Pons (tissue), 1 donor: ENCODE measurements at places on chromosomes 3 and 15.

- peak; percentile 9 for DNase-seq
Measured at GRCh38 chr15:60660290-60661051, 181.5 kb upstream of the ICE2 start.

GRCh38 chr3:114809668-114810413 is 337.2 kb downstream of the ZBTB20 start:
- DNase-seq: no peak

GRCh38 chr3:124273651-124274050 is 281.7 kb upstream of the ROPN1 start:
- DNase-seq: no peak

DNA sequence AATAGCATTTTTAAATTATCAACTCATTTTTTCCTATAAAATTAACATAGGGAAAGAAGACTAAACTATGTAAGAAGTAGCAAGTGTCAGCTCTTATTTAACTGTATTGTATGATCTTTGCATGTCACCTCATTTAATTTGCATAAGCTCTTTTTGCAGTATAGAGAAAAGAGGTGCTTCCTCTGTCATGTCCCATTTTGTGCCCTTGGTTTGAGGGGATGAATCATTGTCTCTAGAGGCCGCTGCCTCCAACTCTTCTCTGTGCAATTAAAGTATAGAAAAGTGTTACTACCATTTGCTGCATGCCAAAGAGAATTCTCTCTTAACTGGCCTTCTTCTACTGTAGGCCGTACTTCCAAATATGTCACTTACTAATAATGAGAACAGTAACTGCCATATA is 93.4 kb downstream of the LRRC28 start:
- DNase-seq: no peak

- DNase-seq: peak; percentile 69
Measured at GRCh38 chr15:79849789-79850188, 47.0 kb downstream of the MTHFS start.

DNA sequence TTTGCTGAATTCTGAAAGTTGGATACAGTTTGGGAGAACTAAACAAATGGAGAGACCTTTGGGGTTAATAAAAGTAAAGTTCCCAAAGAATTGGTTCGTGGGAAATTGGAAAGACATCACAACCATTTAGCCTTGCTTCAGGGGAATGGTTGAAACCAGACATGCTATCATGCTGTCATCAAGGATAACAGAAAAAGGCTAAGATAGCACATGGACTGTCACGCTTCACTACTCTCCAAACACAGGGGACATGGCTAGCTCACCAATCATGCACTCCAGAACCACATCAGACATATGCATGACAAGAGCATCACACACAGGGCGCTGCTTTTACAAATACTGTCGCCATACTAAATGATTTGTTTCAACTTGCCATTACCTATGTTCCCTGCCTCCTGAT is 671.7 kb upstream of the ROBO1 start:
- no peak for DNase-seq

DNA sequence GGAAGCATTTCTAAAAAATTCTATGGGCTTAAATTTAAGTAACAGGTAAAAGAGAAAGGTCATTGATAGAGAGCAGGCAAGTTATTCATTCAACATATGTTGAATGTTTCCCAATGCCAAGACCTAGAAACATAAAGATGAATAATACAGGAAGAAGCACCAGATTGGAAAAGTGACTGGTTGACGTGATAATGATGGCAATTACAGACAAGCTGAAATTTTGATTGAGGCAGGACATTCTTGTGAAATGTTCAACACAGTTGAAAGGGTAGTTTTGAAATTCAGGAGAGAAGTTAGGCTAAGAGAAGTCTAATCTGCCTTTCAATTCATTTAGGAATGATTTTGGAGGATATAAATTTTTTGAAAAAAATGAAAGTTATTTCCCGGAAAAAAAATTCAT is 536.3 kb upstream of the NAALADL2 start:
- DNase-seq: no peak

GRCh38 chr3:113614402-113614801 is 82.0 kb downstream of the USF3 start:
- no peak for DNase-seq

DNA sequence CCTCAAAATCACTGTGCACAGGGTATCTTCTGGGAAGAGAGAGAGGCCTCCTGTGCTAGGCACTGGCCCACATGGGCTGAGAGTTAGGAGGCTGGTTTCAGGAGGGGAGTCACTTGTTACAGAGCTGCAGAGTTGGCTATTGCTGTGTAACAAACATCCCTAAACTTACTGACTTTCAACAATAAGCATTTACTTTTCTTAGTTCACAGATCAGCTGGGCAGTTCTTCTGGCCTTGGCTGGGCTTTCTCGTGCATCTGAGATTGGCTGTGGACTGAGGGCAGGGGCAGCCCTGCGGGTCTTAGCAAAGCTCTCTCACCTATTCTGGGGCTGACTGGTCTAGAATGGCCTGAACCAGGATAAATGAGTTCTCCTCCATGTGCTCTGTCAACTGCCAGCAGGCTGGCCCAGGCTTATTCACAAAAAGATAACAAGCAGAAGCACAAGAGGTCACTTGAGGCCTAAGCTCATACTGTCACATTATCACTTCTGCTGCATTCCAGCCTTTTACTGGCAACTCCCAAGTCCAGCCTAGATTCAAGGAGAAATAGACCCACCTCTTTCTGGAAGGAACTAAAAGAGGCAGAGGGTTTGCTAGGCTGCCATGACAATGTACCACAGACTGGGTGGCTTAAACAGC is 17.2 kb upstream of the RBSN start:
- DNase-seq: no peak

GRCh38 chr3:4491855-4492207 is 1.3 kb upstream of the ITPR1 start:
- no peak for DNase-seq

- no peak for DNase-seq
Measured at GRCh38 chr3:82561784-82562183, 800.3 kb upstream of the GBE1 start.

DNA sequence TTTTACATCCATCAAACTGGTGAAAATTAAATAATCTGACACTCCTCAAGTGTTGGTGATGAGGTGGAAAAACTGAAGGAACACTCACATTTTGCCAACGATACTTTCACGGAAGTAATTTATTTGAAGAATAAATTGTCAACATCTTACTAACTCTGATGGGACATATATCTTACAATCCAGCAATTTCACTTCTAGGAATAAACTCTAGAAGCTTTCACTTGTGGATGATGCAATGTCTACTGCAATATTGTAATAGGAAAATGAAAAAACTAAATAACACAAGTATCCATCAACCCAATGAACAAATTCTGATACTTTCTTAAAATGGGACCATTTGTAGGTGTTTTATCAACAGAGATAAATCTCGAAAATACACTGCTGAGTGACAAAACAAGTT is 16.2 kb upstream of the LIPC start:
- DNase-seq: no peak

GRCh38 chr3:44439499-44440295 is 37.8 kb downstream of the ZNF445 start:
- peak; percentile 90 for DNase-seq

DNA sequence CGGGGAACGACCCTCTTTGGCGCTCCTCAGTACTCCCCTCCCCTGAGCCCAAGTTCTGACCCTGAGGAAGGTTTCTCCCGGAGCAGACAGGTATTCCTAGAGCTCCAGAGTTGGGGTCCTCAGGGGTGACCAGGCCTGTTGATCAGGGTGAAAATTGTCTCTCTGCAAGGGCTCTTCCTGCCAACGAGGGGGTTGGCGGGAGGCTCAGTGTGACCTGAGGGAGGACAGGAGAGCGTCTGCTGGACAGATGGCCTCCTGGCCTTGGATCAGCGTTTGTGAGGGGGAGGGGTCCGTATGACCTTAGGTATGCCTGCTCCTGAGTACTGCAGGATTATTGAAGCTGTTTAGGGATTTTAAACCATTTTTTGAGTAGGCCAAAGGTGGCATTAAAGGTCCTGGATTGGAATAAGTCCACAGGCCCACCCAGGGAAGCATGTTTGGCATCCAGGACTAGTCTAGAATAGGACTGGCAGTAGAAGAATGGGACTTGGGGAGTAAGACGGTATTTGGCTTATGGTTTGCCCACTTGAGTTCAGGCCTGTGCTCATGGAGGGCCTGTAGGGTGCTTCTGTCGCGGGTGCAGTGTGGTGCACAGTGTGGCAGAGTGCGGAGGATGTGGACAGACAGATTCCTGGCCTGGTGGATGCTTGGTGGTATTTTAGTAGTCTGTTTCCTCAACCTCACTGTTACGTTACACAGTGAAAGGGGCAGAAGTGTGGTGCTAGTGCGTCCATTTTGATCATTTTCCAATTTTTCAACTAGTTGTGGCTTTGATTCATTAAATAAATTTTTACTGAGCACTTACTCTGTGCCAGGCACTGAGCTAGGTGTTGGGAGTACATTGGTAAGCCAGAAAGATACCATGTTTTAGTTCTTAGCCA is 959 bp downstream of the ZNF592 start:
- DNase-seq: no peak

GRCh38 chr15:89825271-89825940 is 10.8 kb upstream of the ANPEP start:
- no peak for DNase-seq

GRCh38 chr3:62365391-62366125 is 7.8 kb downstream of the FEZF2 start:
- DNase-seq: no peak

DNA sequence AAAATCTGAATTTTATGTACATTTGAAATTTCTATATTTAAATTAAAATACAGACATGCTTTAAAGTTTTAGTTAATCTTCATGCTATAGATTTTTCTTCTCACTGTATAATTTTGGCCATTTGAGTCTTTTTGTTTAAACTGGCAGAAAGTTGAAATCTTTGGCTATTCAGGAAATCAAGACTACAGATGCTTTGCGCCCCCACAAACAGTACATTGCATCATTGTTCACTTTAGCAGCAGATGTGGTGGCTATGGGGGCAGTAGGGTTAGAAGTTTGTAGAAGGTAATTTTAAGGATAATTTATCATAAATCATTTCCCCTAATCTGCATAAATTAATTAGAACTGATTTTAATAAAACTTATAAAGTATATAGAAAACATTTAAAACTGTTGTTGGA is 20.9 kb downstream of the SPPL2A start:
- no peak for DNase-seq

DNA sequence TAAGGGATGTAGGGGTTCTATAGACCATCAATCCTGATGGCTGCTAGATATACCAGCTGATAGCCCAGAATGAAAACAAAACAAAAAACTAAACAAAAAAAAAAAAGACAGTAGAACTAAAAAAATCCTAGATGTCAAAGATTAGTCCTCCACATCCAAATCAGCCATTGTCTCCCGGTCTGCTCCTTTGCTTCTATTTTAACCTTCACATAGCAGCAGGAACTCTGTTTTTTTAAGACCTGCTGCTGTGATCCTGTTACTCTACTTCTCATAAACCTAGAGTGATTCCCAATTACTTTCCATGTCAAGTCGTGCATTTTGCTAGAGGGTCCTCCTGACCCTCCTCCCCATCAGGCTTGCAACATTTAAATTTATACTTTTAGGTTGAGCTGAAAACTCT is 2.5 kb downstream of the IFT122 start:
- DNase-seq: no peak

DNA sequence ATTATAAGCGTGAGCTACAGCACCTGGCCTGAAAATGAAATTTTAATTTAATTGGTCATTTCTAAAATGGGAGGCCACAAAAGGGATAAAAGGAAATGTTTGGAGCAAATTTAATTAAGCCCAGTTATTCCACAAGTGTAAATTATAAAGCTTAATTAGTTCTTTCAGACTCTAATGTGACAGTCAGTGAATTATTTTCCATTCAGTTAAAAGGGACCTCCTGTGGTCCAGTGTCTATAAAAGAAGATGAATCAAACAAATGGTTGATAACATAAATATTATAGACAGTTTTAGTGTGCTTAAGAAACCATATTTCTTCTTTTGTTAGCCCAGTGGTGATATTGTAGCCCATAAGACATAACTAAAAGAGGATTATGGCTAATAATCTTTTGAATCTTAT is 66.4 kb downstream of the CNOT10 start:
- no peak for DNase-seq

DNA sequence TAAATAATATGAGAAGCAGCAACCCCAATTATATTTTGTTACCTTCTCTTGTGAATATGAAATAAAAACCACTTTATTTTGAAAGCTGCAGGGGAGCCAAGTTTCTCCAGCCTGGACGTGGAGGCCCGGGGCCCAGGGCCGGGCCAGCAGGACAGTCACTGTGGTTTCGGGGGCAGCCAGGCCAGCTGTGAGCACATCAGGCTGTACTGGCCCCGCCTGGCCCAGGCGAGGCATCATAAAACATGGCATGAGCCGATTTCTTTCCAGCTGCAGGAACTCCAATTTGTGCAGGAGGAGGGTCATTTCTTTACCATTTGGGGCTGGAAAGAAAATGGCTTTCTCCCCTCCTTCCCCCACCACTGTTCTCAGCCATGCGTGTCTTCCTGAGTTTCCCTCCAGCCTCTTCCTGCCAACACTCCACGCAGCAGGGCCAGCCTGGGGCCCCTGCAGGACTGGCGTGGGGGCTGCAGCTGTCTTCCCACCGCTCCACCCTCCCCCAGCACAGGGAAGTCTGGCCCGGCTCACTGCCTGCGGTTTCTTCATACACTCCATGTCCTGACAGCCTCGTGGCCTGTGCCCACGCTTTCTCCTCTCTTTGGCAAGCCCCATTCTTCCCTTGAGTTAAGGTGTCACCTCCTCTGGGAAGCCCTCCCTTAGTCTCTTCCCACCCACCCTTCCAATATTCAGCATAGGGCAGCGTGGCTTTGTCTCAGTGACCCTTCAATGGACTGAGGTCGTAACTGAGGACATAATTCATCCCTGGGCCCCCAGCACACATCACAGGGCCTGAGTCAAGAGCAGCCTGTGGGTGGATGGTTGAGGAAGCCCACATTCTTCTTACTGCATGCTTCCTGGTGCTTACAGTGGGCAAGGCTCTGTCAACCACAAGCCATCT is 135.8 kb downstream of the CHSY1 start:
- DNase-seq: peak; percentile 55
